Left ventricle myocardium superior (tissue), 1 donor: ENCODE measurements at places on chromosomes 5 and 9.

GRCh38 chr5:129909225-129909624, 5.0 kb downstream of the CHSY3 start:
- DNase-seq, result no peak

DNA sequence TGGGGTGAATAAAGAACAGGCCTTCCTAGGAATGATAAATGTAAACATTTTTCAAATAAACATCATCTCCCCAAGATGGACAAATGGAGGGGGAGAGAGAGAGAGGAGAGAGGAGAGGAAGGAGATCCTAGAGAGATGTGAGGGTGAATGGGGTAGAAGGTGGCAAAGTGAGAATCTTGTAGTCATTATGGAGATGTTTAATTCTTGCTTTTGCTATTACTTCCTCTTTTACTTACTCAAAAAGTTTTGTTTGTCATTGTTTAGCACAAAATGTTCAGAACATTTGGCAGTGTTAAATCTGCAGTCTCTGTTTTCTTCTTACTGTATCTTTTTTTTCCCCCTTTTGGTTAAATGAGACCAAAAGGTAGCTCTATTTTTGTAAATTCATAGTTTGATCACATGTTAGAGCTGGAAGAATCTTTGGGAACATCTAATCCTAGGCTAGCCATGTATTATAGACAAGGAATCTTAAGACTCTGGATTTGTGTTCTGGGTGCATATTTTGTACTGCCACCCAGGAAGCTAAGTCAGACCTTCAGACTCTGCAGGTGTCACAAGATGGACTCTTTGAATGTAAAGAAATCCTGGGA, 266.1 kb downstream of the NTRK2 start:
- no peak for DNase-seq

- DNase-seq, result no peak
These were observed 64.0 kb downstream of the DOCK8 start for GRCh38 chr9:278651-279050.

DNA sequence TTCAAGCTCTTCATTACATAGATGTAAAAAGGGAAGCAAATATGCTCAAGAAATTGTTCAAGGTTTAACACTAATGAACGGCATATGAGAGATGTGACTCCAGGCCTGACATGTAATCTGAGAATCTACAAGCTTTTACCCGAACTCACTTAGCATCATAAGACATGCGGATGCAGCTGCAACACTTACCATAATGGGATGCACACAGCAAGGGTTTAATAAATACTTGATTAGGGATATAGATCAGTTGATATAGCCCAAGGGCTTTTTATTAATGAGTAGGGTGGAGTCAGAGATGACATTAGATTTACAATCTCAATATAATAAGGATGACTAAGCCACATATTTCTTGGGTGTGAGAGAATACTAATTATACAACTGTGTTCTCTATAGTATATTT, 2215.5 kb downstream of the MAT2B start:
- DNase-seq, result no peak

DNA sequence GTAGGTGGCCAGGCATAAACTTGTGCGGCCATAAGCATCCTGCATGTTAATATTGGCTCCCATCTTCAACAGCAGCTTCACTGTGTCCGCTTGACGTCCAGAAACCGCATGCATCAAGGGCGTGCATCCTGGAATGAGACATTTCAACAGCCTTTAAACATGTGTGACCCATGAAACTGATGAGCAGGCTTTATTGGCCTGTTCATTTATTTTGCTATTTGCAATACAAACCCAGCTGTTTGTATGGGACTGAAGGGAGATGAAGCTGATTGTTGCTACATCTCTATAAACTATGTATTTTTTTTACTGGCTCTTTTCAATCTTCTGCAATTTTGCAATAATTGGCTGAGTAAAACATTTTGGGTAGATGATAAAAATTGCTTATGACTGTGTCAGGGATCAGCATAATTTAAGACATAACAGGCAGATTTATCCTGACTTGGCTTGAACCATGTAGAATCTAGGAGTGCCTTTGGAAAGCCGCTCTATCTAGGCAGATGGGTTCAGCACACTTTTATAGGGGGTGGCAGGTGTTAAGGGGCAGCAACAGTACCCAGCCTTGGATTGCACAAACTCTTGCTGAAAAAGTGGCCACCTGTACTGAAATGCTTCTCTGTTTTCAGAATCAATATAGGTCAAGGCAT, 56.9 kb downstream of the ANKRD55 start:
- DNase-seq, result peak; percentile 49

DNA sequence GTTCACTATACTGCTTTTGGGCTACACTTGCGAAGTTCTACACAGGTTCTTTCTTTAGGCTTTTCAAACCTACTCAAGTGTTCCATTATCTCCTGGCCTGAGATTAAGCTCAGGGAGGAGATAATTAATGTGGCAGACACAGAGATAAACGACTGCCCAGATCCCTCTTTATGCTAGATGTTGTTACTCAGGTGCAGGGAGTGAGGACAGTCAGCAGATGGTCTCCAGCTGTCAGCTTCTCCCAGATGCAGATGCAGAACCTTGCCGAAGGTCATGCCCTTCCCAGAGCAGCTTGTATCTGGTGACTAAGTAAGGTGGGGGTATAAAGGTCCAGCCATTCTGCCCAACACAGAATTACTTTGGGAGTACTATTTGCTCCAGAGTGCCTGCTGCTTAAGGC, 166.2 kb downstream of the ZNF462 start:
- DNase-seq, result no peak

GRCh38 chr9:2726650-2727340, 9.5 kb downstream of the KCNV2 start:
- no peak for DNase-seq

DNA sequence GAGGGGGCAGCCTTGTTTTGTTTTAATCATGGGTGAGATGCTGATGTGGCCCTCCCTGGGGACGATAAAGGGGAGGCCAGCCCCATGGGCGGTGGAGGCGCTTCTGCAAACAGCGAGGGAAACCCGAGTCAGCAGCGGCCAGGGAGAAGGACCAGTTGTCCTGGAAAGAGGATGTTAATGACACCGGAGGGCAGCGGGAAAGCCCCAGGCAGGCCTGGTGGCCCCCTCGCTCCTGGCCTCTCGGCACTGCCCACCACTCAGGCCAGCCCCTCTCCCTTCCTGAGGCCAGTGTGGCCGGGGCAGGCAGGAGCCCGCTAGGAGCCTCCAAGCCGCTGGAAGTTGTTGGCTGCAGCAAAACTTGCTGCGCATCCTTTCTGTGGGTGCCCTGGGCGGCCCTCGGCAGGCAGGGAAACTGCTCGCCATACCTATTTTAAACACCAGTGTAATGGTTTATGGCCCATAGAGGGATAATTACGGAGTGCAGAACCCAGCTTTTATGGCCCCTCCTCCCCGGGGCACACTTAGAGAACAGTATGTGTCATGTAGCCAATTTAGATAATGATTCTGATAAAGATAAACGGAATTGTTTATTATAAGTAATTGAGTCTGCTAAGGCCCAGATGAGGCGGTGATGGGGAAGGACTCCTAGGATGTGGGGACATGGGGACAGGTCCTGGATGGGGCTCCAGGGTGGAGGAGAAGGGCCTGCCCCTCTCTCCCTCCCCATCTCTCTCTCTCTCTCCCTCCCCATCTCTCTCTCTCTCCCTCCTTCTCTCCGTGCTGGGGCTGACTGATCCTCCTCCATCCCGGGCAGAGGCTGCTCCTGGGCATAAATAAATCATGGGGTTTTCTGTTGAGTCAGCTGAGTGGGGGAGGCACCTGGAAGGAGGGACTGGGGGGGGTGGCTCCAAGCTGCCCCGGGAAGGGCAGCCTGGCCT, 36.9 kb downstream of the LMX1B start:
- DNase-seq, result no peak

DNA sequence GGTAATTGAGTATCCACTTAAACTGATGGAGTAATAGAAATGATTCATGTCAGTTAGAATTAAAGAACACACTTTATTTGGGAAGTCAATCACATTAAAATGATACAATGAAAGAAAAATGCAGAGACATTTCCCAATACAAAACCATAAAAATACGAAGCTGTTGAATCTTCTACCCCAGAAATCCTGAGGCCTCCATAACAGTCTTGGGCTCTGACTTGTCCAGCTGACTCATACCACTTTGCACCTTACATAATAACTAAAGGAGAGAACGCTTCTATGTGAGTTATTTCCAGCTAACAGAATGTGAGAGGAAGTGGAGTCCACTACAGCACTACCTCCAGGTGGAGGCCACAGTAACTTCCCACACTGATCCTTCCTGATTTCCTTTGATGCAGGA, 305.0 kb downstream of the MRPS30 start:
- DNase-seq, result no peak

GRCh38 chr5:3329427-3329826, 266.2 kb upstream of the IRX1 start:
- no peak for DNase-seq

DNA sequence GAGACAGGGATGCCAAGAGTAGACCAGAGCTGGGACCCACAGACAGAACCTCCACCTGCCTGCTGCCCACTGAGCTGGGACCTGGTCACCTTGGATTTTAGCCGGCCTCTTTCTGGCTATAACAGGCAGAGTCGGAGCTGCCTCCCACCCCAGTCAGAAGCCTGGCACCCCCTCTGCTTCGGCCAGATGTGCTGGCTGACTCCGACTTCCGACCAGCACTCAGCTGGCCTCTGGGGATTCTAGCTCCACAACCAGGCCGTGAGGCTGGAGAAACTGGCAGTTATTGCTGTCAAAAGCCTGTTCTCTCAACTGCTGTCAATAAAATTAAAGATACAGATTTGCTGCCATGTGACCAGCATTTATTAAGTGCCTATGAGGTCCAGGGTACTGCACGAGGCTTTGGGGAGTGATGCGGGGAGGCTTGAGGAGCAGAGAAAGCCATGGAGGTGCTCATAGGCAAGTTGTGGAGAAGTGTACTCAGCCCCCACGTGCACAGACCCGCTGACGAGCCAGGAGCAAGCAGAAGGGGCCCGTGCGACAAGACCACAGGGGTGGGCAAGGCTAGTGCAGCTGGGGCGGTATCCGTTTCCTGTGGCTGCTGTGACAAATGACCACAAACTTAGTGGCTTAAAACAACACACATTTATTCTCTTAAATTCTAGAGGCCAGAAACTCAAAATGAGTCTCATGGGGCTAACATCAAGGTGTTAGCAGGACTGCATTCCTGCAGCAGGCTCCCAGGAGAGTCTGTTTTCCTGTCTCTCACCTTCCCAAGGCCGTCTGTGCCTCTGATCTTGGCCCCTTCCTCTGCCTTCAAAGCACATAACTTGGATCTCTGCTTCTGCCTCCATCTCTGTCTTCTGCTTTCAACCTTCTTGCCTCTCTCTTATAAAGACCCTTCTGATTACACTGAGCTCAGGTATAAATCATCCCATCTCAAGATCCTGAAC, 13.1 kb downstream of the GFI1B start:
- DNase-seq, result no peak

GRCh38 chr5:180646963-180647305, 2.5 kb downstream of the FLT4 start:
- peak; percentile 6 for DNase-seq

GRCh38 chr5:120007598-120007997, 378.2 kb downstream of the FAM170A start:
- DNase-seq, result no peak

DNA sequence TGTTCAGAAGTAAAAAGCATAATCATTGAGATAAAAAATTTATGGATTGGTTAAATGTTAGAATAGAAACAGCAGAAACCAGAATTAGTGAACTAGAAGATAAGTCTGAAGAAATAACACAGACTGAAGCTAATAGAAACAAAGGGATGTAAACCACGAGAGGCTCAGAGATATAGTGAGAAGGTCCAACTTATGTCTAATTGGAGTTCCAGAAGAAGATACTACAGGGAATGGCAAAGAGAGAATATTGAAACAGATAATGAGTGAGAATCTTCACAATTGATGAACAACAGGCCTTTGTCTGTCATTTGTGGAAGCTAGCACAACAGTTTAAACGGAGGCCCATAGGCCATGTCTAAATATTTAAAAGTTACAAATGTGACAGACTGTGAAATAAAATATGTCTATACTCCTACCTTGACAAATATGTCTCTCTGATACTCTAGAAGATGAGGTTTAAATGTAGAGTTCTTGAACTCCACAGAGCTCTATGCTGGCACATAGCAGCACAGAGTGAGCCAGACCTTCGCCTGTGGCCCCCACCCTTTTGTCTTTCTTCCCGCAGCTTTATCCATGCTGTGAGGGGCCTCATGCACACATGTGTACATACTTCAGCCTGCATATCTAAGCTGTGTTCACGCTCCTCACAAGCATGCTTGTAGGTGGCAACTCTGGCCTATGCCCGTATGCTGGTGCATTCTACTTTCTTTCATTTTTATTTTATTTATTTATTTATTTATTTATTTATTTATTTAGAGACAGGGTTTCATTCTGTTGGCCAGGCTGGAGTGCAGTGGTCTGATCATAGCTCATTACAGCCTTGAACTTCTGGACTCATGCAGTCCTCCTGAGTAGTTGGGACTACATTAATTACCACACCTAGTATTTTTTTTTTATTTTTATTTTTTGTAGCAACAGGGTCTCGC, 45.0 kb upstream of the ABL1 start:
- DNase-seq, result no peak

DNA sequence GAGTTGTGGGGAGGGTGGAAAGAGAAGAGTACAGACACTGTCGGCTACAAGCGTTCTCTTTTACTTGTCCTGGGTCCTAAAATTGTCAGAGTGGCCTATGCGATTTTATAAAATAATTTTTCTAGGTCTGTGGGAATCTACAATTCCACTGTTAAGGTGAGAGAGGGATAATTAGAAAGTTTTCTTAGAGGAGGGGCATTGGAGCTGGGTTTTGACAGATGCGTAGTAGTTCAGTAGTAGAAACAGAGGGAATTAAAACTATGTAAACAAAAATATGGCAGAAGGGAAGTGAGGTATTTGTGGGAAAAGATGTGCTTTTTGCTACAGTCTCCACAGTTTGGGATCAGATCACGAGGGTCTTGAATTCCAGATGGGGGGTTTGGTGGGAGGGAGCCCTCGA, 129.1 kb upstream of the SHB start:
- no peak for DNase-seq

- peak; percentile 65 for DNase-seq
These were observed 245.4 kb downstream of the MPDZ start for GRCh38 chr9:13033959-13034693.
